ENCODE measurements at places on chromosomes 2 and 18.

GRCh38 chr2:226497146-226497909, 302.3 kb downstream of the IRS1 start:
- no peak for DNase-seq

DNA sequence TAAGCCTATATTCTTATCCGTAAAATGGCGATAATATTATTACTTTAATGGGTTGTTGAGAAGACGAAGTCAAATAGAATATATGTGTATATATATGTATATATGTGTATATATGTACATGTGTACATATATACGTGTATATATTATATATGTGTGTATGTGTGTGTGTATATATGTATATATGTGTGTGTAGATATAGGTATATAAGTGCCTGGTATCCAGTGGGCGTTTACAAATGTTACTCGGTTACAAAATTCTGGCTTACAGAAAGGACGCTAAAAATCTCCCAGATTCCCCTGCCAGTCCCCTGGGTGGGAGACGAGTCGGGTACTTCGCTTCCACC, 295 bp upstream of the MTX2 start:
- DNase-seq, result no peak

DNA sequence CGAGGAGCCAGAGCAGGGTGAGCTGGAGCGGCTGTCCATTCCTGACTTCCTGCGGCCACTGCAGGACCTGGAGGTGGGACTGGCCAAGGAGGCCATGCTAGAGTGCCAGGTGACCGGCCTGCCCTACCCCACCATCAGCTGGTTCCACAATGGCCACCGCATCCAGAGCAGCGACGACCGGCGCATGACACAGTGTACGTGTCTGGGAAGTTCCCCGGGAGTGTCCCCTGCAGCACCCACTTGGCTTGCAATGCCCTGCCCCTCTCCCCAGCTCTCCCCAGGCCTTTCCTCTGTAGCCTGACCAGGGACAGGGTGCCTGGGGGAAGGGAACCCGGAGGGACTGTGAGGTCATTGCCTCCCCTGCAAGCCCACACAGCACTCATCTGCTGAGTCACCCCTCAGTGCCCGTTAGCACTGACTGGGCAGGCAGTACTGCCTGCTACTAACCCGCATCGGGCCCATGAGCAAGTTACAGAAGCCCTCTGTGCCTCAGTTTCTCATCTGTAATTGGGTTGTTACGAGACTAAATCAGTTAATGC, 29.4 kb upstream of the GMPPA start:
- no peak for DNase-seq

- DNase-seq, result no peak
Observed at GRCh38 chr18:36885981-36886380, 57.1 kb downstream of the KIAA1328 start.

DNA sequence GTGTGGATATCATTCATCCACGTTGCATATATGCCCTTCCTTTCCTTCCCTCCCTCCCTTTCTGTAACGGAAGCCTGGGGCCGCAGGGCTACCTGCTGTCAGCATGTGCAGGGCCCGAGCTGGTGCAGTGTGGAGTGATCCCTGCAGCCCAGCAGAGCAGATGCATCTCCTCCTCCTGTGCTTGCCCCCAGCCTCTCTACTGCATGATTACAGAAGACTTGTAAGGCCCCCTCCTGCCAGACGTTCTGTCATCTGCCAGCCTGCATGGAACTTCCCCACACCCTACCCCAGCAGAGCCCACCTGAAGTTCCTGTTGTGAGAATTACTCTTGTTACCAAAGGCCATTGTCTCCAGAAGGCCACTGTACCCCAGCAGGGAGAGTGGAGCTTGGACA, 67.5 kb upstream of the FOSL2 start:
- no peak for DNase-seq

- no peak for DNase-seq
Observed at GRCh38 chr2:202909394-202910192, 1.9 kb downstream of the WDR12 start.

DNA sequence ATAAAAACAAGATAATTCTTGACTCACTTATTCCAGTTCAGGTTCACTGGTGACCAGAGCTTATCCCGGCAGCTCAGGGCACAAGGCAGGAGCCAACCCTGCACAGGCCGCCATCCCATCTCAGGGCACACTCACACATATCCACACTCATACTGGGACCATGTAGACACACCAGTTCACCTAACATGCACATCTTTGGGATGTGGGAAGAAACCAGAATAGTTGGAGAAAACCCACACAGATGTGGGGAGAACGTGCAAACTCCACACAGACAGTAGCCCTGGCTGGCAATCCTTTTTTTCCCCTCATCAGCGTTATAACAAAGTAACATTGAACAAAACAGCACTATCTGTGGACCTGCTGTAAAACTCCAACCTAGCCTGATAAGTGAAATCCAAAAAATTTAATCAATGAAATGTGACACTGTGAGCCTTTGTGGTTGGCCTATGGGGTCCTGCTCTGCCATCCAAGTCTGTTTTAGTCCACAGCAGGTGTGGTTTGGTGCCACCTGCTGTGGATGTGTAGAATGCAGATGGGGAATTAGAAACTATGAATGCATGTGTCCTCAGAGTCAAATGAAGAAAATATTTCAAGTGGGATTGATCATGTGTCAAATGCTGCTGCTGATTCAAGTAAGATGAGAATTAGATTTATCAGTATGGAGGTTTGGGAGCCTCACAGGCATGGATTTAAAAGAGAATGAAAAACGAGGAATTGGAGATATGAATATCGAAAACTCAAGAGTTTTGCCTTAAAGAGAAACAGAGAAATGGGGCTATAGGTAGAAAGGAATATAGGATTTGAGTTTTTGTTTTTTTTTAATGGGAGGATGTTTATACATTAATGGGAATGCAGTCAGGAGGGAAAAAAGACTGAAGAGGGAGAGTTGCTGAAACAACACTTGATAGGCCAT, 47.0 kb downstream of the UGP2 start:
- no peak for DNase-seq

GRCh38 chr2:223563462-223563861, 38.7 kb downstream of the SCG2 start:
- DNase-seq, result peak; percentile 41

- no peak for DNase-seq
Observed at GRCh38 chr2:2326068-2327040, 4.7 kb downstream of the MYT1L start.

DNA sequence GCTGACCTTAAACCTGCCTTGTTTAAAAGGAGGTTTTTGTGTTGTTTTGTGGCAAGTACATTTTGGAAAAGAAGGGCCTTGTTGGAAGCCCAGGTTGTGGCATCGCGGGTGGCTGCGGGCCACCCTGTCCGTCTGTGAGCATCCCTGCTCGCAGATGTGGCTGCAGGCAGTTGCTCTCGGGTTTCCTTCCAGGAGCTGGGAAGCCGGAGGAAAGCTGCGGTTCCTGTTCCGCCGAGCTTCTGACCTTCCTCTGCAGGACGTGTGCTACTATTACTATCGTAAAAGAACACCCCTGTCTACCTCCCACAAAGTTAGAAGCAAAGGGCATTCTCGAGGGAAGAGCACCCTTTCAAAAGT, 766 bp downstream of the MFF start:
- no peak for DNase-seq

- no peak for DNase-seq
Observed at GRCh38 chr18:46213295-46213694, 109.1 kb downstream of the HAUS1 start.

GRCh38 chr18:24381126-24381525, 16.5 kb downstream of the OSBPL1A start:
- DNase-seq, result no peak

DNA sequence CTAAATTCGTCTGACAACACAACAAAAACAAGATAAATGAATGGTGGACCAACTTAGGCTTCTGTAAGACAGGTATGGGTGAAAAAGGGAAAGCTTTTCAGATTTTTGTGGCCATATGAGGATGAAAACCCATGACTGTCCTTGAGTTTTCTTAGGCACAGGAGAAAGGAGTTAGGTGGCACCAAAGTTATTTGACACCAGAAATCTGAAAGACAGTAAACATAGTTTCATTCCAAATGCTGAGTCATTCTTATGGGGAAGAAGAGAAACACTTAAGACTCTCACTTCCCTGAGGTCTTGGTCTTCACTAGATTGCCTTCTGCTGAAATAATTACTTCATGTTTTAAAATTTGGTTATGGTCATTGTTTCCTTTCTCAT, 5.2 kb upstream of the GPD2 start:
- DNase-seq, result no peak

DNA sequence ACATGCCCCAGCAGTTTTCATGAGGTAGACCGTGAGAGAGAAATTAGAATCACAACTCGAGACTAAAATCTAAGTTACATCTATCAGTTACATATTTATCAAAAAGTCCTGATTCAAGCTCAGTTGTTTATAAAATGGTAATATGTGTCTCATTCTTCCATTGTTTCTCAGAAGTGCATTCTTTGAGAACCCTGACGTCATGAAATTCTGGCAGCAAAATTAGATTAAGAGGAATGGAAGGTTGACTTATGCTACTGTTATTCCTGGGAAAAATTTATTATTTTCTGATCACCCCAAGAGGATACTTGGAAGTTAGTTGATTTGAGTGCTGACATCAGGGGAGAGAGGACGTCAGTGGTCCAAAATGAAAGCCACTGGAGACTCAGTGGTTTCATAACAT, 1864.8 kb upstream of the LRRTM1 start:
- no peak for DNase-seq

DNA sequence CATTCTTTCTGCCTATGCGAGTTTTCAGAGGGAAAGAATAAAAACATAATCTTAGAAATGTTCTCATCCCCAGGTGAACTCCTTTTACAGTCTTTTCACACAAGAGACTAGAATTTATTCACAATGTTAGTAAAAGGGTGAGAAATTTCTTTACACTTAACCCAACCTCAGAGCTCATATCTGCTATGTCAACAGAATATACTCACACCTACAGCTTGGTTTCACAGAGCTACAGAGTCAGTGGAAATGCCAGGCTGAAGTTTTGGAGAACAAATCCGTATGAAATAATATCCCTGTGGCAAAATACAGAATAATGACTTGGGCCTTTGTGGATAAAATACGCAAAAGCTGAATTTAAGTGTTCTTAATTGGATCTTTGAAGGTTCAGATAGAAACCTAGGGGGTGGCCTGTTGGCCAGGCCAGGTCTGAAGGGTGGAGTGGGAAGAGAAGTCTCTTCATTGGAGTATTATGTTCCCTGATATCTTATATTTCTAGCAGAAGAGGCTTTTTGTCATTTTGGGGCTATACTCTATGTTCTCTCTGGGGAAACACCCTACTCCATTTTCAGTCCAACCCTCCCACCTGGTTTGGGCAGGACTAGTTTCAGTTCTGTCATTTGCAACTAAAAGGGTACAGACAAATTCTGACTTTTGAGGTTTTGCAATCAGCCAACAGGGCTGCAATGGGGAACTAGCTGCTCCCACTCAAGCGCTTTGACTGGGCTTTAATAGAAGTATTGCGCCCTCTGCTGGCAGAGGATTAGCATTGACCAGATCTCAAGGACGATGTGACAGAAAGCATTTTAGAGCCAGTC, 25.7 kb downstream of the FBXO48 start:
- peak; percentile 20 for DNase-seq

- DNase-seq, result no peak
Observed at GRCh38 chr18:31508781-31509180, 10.8 kb downstream of the DSG2 start.

- no peak for DNase-seq
Observed at GRCh38 chr2:195759877-195760276, 102.9 kb downstream of the SLC39A10 start.

DNA sequence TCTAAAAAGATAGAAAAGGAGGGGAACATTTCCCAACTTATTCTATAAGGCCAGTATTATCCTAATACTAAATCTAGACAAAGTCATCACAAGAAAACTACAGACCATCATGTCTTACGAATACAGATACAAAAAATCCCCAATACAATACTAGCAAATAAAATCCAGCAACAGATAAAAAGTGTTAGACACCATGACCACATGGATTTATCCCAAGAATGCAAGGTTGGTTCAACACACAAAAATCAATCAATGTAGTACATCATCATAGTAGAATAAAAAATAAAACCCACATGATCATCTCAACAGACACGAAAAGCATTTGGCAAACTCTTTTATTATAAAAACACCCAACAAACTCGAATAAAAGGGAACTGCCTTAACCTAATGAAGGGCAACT, 18.5 kb downstream of the SLC66A2 start:
- DNase-seq, result no peak

- DNase-seq, result no peak
Observed at GRCh38 chr2:215775106-215775505, 238.2 kb downstream of the MREG start.

- no peak for DNase-seq
Observed at GRCh38 chr18:3380384-3380961, 69.5 kb upstream of the TGIF1 start.

GRCh38 chr2:23429036-23429435, 44.1 kb downstream of the KLHL29 start:
- DNase-seq, result no peak

GRCh38 chr2:182077023-182077422, 91.4 kb downstream of the PPP1R1C start:
- DNase-seq, result no peak

GRCh38 chr2:38598200-38598990, 4.3 kb downstream of the HNRNPLL start:
- DNase-seq, result no peak

DNA sequence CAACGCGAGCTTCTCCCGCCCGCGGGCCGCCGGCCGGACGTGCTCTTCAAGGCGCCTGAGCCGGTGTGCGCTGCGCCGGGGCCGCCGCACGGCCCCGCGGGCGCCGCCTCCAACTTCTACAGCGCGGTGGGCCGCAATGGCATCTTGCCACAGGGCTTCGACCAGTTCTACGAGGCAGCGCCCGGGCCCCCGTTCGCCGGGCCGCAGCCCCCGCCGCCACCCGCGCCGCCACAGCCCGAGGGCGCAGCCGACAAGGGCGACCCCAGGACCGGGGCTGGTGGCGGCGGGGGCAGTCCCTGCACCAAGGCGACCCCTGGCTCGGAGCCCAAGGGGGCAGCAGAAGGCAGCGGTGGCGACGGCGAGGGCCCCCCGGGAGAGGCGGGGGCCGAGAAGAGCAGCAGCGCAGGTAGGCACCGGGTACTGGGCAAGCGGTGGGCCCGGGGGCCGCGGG, 676 bp downstream of the HOXD11 start:
- DNase-seq, result no peak

GRCh38 chr2:28702878-28703277, 48.8 kb upstream of the PPP1CB start:
- no peak for DNase-seq

DNA sequence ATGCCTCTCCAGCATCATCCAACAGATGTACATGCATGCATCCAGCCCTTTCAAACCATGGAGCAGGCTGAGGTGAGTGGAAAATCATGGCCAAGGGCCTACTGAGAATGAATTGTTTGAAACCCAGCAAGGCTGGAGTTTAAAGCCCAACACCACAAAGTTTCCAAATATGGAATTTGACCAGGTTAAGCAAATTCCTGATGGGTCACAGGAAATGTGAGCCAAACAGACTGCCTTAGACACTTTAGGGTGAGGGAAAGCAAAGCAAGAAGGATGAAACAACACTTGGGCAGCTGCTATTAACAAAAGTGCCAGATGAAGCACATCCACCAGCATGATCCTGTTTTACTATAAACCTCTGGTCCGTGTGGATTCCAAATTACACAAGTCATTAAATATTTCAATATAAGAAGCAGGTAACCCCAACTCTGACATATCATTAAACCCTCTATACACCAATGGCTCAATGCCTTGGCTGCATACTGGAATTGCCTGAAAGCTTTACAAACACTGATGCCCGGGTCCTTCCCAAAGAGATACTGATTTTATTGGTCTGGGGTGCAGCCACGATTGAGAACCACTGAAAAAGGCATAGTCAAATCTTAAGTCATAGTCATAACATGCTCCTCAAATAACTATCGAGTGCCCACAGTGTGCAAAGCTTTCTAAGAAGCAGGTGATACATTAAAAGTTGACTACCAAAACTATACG, 9.1 kb downstream of the KLF7 start:
- no peak for DNase-seq

GRCh38 chr18:37844209-37844970, 278.8 kb upstream of the CELF4 start:
- DNase-seq, result no peak

All from NCI-H2081 treated with DMSO at 0.1 percent for 48 hours (cell line).